ENCODE measurements at places on chromosomes 3 and 15. TPM values are rescaled to one million over a fixed set of nuclear protein-coding genes. Genes with fewer than 3 reads are reported as not detected.

FRMD4B gene
- total RNA-seq: 5.1 TPM

SLC25A20 gene
- 0.46 TPM for total RNA-seq

HGD gene
- total RNA-seq: 3.2 TPM

TRPM1 gene
- not detected for total RNA-seq

PATL2 gene
- total RNA-seq: 35.7 TPM

TMEM40 gene
- not detected for total RNA-seq

DNA sequence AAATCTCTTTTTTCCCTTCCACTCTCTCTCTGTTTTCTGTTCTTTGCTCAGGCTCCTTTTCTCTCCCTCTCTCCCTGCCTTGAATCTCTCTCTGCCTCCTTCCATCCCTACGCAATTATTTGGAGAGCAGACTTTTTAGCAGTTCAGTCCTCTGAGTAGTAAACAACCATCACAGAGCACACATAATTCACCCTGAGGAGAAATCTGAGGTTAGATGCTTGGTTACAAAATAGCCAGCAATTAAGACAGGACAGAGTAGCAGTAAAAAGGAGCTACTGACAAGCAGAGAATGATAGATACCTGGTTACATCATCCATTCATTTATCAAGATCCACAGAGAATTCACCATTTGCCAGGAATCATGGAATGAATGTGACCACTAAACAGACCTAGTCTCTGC, 25.5 kb downstream of the SLC9A9 start:
- DNase-seq: no peak

GRCh38 chr3:192992361-192992760, 74.7 kb upstream of the MB21D2 start:
- no peak for DNase-seq

DNA sequence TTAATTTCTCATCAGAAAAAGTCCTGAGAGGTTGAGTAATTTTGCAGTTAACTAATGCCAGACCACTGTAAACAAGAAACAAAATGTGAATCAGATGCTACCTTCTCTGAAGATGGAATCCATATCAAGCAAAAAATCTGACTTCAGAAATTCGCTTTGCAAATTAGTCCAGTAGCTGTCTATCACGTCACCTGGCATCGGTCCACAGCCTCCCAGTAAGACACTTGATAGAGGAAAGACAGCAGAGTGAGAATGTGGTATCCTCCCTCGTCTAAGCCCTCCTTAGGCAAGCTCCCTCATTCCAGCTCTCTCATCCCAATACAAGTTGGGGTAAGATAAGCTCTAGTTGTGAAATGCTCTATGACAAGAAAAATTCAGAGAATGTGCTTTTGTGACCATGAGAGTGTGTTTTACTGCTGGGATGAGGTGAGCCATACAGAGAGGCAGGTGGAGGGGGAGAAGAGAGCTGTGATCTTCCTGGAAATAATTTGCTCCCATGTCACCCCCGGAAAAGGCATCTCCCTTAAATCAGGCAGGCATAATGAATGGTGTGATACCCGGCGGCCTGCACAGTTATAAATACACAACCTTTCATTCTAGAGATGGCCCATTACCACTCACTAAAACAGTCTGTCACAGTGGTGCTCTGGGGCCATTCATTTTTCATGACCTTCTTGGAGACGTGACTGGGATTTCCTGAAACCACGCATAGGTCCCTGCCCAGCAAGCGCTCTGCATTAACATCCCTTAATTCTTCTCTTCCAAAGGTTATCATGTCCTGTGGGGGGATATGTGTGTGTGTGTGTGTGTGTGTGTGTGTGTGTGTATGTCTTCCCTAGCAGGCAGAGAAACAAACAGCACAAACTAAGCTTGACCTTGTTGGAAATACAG, 602.0 kb upstream of the KCNMB2 start:
- DNase-seq: no peak

- DNase-seq: no peak
Observed at GRCh38 chr15:70152070-70152480, 54.4 kb upstream of the TLE3 start.

DNA sequence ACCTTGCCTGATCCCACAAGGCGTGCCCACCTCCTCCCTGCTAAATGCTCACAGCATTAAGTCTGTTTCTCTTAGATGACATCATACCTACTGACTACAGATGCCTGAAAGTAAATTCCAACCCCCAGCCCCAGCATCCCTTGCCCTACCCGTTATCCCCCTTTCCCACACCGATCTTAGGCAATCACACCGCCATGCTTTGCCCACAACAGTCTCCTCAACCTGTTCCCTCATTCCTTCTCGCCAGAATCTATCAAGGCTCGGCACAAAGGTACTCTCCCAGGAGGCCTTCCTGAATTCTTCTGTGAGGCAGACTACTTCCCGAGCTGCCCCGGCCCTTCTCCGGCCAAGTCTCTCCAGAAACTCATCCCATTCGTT, 789 bp upstream of the SEC61A1 start:
- no peak for DNase-seq

- no peak for DNase-seq
Observed at GRCh38 chr3:8205881-8206280, 295.7 kb upstream of the LMCD1 start.

DNA sequence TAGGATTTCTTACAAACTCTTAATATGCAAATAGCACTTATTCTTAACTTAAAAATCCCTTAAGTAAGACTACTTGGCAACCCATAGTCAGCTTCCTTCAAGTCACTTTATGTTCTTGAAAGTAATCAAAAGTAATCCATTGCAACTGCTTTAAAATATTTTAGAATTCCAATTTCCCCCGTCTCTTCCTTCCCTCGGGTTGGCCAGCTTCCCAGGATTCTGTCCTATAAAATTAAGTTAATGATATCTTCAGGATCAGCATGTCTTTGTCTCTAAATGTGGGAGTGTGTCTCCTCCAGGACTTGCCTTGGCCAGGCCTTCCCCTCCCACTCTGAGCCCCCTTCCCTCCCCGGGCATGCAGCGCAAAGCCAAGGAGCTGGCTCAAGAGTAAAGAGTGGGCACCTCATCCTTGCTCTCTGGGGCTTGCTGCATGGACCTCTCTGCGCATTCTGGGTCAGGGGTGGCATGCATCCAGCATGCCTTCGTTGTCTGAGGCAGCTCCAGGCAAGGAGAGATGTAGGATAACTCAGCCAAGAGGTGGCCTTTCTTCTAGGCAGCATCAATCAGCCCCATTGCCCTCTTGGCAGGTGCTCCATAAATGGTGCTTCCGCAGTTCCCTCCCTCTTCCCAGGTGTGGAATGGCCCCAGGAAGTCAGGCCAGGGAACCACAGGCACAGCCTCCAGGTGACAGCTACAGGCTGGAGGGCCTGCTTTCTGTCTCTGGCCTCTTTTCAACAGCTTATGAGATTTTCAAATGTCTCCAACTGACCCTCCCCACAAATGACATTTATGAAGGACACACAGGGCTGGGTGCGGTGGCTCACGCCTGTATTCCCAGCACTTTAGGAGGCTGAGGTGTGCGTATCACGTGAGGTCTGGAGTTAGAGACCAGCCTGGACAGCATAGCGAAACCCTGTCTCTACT, 108.7 kb upstream of the ALDH1A3 start:
- no peak for DNase-seq

DNA sequence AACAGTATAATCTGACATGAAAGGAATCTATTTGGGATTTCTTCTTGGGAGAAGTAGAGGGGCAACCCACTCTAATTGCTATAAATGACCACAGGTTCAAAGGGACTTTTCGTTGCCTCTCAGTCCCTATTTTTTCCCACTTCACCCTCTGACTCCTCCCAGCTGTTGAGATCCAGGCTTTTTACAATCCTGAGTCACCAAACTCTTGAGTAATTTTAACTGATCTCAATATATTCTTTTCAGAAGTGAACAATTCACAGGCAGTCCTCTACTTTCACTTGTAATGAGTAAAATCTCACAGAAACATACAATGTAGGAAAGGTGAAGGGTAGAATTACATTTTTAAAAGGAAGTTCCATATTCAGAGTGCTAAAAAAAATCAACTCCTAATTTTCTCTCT, 44.6 kb downstream of the EIF4E3 start:
- DNase-seq: no peak

DNA sequence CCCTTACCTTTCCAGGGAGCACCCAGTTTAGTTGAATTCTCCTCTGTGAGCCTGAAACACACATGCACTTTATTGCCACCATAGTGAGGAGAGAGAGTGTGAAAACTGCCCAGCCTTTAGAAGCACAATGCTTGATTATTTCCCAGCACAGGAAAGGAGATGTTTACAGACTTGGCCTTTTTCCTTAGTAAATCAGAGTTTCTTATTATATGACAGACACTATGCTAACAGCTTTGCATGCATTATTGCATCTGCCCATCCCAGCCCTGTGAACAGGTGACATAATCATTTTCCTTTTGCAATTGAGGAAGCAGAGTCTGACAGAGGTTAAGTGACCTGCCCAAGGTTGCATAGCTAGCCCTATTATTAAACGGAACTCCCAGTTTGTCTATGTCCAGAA, 36.5 kb downstream of the CAPN3 start:
- DNase-seq: no peak

DNA sequence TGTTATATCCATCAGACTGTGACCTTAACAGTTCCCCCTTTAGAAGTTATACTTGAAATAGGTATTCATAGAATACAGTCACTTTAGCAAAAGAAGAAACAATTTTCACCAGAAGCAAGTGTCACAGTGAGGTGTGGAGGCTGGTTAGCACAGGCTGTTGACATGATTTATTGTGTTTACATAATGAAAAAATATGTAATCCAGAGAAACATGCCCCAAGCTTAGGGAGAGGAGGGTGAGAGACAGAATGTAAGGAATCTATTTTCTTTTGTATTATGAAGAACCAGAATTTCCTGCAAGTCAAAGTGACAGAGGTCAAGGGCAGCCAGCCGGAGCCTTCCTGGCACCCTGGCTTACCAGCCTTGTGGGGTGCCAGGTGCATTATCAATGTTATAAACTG, 4.0 kb downstream of the IL12A start:
- DNase-seq: no peak

All from CD8-positive, alpha-beta T cell (primary cell).